ENCODE measurements at places on chromosomes 12 and 14.
A peak's percentile ranks its signal among the peaks of the same experiment; 100 is the strongest.

DNA sequence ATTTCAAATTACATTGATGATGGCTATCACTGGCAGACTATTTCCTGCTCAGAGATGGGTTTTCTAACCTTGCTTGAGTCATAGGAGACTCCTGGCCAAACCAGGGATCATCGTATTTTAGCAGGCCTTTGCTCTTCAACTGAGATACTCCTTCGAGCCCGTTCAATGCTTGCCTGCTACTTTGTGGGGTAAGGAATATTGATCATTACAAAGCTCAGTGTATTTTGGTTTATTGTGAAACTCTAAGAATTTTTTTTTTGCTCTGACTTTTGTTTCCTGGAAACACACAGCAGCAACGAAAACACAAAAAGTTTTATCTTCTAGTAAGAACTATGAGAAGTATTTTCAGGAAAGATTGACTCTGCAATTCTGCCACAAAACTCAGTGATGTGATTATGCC is 4.1 kb downstream of the GPRC5D start:
- no peak for DNase-seq

GRCh38 chr12:1279050-1279449 is 288.0 kb downstream of the ERC1 start:
- no peak for DNase-seq

GRCh38 chr12:104641862-104642261 is 185.1 kb downstream of the CHST11 start:
- no peak for DNase-seq

DNA sequence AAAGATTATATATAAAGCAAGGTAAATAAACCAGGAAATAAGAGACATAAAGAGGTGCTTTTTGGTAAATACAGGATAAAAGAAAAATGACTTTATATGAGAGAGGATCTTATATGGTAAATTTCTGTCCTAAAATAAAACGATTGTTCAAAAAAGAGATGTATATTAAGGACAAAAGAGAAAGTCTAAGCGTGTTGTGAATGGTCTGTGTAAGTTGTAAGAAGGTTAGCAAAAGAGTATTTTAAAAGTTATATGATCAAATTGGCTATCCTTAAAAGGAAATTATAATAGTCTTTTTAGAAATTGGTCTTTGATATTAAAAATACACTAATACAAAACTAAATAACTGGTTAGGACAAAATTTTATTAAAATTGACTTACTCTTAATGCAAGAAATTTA is 14.1 kb upstream of the ACSM4 start:
- DNase-seq: peak; percentile 32

DNA sequence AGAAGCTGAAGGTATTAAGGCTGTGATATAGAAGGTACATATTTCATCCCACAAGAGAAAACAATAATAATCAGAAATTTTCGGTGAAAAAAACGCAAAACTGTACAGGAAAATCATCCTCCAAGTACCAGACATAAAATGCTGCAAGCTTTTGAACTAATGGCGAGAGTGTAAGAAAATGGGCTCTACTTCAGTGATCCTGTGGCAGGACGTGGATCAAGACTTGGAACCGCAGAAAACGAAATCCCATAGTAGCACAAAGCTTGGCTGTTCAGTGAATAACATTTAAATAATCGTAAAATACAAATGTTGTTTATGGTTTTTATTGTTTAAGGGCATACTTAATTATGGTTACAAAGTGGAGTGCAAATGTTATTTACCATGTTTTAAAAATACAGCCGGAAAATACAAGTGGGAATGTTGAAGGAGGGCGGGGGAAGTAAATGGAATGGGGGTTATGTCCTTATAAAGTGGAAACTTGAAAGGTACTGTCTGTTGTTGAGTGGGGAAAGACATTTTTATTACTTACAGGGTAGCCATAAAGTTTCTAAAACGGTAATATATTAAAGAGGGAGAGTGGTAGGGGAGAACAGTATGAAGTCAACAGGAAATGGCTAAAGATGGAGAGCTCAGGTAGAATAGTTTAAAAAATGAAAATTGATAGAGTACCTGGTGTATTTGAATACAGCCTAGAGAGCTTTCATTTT is 1.1 kb downstream of the SMIM10L1 start:
- DNase-seq: no peak

GRCh38 chr12:116122628-116123027 is 154.9 kb downstream of the MED13L start:
- no peak for DNase-seq

GRCh38 chr12:117485984-117486839 is 124.8 kb upstream of the NOS1 start:
- DNase-seq: no peak

DNA sequence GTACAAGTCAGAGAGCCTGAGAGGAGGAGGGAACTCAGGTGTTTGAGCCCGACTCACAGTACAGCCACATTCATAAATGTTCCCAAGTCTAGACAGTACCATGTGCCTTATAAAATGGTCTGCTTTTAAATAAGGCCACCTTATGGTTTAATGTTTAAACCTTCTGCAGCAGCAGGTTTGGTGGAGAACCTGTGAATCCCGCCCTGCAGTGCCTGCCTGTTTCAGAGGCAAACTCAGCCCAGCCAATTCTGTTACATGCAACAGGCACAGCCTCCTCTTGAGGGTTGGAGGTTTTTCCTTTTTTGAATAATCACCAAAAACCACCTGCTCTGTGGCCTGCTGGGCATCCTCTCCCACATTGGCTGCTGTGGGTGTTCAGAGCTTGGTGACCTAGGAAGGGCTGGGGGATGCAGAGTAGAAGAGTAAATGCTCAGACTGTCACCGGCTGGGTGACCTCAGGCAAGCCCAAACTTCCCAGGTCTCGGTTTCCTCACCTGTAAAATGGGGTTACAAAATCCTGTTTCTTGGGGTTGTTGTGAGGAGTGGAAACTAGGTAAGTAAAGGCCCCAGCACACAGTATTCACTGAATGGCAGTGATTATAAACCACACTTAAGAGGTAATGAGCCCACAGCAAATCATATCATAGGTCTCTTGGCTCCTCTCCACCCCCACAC is 28.0 kb downstream of the NUAK1 start:
- no peak for DNase-seq

- no peak for DNase-seq
Observed at GRCh38 chr12:108609537-108610335, 11.9 kb upstream of the TMEM119 start.

- DNase-seq: no peak
Observed at GRCh38 chr14:75563931-75564330, 14.5 kb upstream of the FLVCR2 start.

DNA sequence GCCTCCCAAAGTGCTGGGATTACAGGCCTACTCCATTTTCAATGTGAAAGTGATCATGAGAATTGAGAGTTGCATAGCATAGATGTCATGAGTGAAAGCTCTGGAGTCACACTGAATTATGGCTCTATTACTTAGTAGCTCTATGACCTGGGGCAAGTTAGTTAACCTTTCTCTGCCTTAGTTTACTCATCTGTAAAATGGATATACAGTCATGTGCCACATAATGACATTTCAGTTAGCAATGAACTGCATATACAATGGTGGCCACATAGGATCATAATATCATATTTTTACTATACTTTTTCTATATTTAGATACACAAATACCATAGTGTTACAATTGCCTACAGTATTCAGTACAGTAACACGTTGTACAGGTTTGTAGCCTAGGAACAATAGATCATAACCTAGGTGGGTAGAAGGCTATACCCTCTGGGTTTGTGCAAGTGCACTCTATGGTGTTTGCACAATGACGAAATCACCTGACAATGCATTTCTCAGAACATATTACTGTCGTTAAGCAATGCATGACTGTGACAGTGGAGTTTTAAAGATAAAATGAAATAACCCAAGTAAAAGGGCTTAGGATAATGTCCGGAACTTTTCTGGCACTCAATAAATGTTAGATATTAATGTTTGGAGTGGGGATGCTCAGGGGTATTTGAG is 53.1 kb downstream of the ZFYVE26 start:
- no peak for DNase-seq

DNA sequence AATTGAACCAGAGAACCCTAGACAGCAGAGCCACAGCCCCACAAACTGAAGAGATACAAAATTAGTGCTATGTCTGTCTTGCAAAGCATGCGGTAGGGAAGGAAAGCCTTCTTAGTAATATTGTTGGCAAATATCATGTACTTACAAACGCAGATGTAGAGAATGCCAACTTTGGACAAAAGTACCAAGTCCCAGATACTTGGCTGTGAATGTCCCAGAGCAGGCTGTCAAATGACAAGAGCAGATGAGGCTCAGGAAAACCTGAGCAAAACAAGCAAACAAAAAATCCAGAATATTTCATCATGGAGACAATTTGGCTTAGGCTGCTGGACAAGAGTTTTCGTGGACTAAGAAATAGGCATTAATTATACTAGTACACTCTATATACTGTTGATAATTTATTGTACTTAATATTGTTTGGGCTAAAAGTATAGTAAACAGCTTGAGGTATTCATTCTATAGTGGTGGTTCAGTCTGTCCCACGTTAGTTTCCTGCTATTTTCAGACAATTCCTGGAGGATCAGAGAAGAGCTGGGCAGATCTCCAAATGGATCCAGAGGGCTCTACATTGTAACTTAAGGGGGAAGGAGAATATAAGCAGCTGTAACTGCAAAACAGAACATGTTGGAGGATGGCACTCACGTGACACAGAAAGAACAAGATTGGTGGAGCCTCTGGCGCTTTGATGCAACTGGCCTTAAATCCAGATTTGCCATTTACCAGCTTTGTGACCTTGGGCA is 329.8 kb downstream of the ATP23 start:
- no peak for DNase-seq

- DNase-seq: no peak
Observed at GRCh38 chr14:83709116-83709515, 1820.8 kb upstream of the FLRT2 start.

DNA sequence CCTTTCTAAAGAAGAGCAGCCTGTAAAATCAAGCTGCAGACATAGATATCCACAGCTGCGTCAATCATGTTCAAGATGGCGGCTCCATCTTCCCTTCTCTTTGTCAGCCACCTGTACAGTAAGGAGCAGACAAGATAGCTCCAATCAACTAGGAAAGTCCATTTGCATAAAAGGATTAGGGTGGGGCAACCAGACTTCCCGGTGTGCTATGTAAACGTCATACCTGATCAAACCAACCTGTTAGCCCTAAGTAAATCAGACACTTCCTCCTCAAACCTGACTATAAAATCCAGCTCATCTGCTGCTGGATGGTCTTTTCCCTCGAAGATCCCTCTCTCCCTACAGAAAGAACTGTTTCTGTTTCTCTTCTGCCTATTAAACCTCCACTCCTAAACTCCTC is 60.1 kb downstream of the BCAT1 start:
- DNase-seq: no peak

DNA sequence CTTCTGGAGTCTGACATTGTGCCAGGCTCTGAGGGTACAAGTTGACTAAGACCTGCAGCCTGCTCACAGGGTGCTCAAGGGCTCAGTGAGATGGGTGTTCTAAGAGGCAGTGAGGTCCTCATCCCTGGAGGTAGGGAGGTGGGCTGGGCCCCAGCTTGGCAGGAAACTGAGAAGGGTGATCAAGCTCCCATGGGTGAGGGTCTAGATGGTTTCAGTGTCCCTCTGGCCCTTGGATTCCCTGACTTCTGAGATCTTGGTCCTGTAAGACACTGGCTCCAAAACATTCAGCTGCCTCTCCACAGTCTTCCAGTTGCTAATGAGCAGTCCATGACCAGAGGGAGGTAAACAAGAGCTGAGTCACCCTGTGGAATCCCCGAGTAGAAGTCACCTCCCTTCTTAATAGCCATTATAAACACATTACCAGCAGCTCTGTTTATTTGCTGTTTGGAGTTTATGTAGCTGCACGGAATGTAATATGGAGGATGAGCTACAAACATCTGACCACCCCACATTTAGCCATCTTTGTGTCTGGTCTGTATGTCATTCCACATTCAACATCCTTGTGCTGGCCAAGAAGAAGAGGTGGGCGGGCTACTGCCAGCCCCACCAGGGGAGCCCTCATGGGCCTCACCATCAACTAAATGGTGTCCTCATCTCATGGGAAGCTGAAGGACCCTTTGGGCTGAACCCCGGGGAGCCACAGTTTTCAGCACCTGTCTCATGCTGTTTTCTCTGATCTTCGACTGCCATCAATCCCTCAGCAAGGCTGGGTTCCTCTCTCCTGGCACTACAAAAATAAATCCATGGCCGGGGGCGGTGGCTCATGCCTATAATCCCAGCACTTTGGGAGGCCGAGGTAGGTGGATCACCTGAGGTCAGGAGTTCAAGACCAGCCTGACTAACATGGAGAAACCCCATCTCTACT is 37.2 kb upstream of the BDKRB2 start:
- no peak for DNase-seq

GRCh38 chr12:39359645-39360044 is 83.3 kb downstream of the KIF21A start:
- no peak for DNase-seq

DNA sequence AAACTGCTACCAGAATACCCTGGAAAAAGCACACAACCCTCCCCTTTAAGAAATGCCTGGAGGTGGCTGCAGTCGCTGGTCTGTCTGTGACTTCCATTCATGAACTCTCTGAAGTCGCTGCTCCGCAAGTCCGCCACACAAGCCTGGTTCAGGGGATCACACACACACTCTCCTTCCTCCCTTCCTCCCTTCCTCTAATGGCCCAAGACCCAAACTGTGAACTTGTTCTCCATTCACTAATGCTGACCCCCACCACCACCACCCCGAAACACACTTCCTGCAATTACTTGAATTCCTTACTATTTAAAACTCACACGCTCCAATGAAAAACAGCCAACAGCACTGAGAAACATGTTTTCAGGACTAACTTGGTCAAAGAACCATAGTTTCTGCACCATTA is 1.0 kb upstream of the LMO3 start:
- DNase-seq: no peak

GRCh38 chr12:98224584-98225221 is 290.7 kb upstream of the TMPO start:
- DNase-seq: no peak

- no peak for DNase-seq
Observed at GRCh38 chr14:61511558-61511948, 183.8 kb upstream of the HIF1A start.

- DNase-seq: no peak
Observed at GRCh38 chr14:83421711-83422110, 1888.1 kb upstream of the SEL1L start.

GRCh38 chr14:105859717-105860614 is 333.6 kb downstream of the TMEM121 start:
- no peak for DNase-seq

DNA sequence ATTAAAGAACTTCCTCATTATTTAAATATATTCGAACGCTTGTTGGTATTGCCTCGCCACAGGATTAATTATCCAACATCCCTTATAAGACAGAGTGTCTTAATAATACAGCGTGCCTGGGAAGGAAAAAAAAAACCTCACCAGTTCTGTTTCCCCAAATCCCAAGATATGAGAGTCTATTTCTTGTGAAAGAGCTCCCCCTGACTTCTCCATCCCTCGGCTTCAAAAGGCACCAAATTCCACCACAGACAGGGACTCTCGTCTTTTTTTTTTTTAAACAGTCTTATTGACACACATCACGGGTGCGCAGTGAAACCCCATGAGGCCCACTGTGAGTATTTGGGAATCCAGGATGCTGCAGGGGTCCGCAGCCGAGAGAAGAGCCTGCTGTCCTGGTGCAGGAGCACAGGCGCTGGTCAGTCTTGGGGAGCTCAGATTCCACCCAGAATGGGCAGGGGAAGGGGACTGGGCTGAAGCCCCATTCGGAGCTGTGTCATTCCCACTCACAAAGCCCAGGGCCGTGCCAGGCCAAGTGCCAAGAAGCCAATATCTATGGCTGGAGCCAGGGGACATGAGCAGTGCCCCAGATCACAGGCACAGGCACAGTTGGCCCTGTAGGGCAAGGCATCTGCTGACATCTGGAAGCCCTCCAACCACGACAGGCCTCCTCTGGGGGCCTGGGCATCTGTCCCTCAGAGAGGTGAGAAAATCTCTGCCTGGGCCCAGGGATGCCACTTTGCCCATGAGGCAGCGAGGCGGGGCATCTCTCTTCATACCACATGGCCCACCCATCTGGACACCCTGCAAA is 71.9 kb downstream of the BCL11B start:
- DNase-seq: no peak
